ENCODE measurements at places on chromosomes 5 and 9.

GRCh38 chr5:140725799-140726471, 25.7 kb downstream of the ZMAT2 start:
- DNase-seq, result peak; percentile 90

DNA sequence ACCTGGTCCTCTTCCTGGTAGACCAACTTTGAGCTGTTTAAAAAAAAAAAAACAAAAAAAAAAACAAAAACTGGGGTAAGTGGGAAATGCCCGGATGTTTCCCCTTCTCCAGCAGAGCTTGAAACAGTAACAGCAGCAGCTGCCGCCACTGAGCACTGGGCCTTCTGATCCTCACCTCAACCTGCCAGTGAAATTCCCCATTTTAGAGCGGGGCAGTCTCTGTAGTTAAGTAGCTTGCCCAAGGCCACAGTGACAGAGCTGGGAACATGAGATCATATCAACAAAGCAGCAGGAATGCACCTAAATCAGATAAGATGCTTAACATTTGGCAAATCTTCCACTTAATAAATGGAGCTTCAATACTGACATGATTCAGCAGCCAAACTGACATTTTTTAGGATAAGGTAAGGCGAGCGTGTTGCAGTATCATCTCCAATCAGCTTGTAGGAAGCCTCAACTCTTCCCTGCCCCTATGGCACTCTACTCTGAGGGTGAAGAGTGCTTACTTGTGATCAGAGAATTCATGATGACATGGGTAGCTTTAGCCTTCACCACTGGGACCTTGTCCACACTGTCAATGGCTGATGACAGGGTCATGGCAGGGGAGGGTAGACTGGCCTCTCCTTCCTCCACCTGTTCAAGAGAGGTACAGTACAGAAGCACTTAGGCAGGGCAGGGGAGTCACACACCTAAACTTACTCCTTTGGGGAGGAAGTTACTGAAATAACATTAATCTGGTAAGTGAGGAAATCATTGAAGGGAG, 9.3 kb downstream of the KIAA1191 start:
- no peak for DNase-seq

- no peak for DNase-seq
Measured at GRCh38 chr9:112890106-112891081, at the start of gene SLC46A2. SLC46A2 (minus strand) TSS chr9:112890876; CDS start chr9:112890681, 195 bp downstream.

DNA sequence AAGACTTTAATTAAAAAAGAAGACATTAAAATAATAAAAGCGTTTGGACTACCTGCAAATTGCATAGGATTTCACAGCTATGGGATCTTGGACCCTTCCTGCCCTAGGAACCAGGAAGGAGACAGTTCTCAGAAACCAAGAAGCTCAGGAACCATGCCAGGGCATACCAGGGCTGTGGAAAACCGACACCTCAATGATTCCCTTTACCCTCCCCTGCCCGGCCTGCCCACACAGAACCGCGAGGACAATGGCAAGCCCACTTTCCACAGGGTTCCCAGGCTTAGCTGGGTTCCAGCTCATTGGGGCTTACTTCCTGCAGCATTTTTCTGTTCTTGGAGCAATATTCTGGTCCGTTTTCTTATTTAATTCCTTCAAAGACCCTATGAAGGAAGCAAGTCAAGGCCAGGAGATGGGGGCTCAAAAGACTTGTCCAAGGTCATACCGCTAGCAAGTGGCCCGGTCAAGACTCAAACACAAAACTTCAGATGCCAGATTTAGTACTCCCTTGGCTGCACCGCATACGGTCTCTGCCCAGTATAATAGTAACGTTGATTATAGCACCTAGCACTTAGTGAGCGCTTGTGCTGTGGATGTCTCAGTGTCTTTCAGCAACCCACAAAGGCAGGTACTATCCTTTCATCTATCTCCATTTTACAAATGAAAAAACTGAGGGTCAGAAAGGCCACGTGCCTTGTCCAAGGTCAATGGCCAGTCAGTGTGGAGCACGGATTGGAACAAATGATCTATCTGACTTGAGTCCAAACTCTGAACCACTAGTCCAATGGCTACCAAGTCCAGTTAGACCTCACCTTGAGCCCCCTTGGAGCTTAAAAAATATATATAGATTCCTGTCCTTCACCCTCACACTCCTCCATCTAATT, 6.8 kb downstream of the FAT2 start:
- no peak for DNase-seq

- no peak for DNase-seq
Measured at GRCh38 chr5:157463081-157463480, 3.1 kb downstream of the NIPAL4 start.

- DNase-seq, result no peak
Measured at GRCh38 chr5:173236531-173237142, 1.6 kb upstream of the NKX2-5 start.

GRCh38 chr5:173302546-173303155, 25.6 kb downstream of the STC2 start:
- no peak for DNase-seq

GRCh38 chr5:162543437-162543836, 475.9 kb downstream of the GABRG2 start:
- no peak for DNase-seq

DNA sequence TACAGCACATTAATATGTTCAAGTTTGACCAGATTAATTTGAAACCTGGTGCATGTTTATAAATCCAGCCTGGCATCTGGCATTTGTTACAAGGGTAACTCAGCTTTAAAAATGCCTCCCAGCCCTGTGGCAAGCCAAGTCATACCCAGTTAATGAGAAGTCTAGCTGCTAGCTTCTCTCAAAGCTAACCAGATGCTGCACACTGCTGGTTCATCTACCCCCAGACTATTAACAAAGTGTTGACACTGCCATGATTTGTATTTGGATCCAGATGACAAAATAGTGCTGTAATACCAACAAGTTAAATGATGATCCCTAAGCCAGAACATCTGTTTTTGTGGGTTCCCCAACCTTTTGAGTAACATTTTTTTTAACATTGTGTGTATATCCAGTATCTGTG, 573.7 kb upstream of the DAB2 start:
- no peak for DNase-seq

DNA sequence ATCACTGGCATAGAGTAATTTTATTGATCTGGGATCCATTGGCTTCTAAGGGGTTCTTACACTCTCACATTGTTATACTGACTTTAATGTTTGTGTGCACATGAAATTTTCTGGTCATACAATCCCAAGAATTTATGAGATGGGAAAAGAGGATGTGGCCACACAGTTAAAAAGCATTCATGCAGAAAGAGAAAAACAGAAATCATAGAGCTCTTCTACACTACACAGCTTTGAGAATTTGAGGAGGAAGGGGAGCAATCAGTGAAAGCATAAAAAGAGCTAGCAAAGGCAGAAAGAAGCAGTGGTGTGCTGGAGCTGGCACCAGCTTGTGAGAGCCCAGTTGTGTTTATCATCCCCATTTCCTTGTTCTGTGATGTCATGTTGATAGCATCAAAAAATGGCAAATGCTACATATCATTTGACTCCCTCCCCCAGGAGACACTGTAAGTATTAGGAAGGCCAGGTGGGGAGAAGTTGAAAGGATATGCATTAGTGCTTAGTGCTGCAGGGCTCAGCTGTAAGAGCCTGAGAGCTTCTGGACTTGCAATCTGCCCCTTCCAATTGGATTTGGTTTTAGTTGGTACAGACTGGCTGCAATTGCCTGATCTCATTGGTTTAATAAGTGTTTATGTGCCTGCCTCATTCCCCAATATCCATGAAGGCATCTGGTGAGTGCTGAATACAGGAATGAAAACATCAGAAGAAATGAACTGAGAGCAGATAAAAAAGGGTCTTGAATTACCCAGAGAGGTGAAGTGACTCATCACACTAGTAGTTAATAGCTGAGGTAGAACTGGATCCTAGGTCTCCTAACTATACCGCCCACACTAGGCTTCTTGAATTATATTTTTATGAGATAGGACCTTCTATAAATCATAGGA, 30.9 kb downstream of the RHOBTB3 start:
- no peak for DNase-seq

DNA sequence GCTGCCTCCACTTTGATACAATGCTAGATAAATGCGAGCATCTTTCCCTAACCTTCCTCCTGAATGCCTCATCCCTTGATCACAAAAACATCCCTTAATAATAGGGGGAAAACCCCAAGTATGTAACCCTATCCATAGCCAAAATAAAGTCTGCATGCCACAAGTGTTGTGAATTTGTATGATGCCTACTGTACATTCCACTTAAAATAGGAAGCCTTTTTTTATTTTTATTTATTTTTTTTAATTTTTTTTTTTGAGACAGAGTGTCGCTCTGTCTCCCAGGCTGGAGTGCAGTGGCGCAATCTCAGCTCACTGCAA, 207.0 kb downstream of the AOPEP start:
- DNase-seq, result no peak
